ENCODE measurements at places on chromosomes 12 and 14.

DNA sequence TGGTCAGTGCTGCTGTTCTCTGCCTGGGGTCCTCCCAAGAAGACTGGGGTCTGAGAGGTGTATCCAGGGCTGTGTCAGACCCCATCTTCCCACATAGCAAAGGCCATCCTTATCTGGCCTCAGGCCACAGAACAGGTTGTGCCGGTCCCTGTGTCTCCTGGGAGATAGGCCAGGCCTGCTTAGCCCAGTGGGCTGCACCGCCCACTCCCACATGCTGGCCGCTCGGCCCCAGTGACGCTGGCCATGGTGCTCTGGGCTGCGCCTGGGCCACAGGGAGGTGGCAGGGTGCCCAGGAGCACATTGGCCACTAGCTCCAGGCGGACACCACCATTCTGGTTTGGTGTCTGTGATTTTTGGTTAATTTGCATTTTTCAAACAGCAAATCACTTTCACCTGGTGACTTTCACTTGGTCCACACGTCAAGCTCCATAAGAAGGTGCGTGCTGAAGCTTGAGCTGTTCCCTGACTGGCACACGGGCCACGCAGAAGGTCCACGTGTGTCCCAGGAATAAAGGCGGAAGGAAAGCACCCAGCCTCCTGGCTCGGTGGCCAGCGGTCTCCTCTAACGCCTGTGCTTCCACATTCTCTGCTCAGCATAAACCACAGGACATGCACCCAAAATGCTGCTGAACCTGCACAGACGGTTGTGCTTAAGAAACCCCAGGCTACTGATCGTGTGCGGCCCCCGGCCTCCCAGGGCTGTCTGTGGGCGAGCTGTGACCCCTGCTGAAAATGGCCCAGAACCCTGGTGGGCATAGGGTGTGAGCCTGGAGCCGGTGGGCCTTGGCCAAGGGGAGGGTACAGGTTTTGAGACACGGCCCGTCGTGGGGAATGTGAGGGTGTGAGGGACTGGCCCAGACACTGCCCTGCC is 4.6 kb downstream of the FBRSL1 start:
- DNase-seq, result no peak

DNA sequence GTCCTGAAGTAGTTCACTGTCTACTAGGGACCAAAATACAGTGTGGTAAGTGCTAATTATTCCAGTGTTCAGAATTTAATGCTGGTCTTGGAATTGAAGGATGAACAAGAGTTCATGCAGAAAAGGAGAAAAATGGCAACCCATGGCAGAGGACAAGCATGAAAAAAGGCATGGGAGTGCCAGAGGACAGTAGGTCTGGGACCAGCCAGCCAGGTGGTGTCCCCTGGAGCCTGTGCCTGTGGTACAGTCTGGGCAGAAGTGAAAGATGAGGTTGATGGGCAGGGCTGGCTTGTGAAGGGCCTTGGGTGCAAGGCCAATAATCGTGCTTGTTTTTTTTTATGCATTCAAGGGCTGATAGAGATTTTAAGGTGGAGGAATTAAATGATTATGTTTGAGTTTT is 21.0 kb downstream of the C12orf75 start:
- DNase-seq, result no peak

DNA sequence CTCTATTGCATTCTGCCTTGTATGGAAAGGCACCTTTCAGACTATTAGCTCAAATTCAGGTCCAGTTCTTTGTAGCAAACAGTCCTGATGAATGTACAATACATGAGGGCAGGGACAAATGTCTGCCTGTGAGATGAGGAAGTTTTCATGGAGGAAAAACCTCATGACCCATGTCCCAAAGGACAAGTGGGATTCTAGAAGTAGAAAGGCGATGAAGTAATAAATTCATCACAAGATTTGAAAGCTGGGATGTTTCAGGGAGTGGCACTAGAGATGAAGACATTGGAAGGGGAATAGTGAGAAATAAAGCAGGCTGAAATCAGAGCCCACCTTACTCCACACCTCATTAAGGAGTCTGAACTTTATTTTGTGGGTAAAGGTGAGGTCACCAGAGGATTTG is 4.2 kb downstream of the CORO1C start:
- DNase-seq, result no peak

DNA sequence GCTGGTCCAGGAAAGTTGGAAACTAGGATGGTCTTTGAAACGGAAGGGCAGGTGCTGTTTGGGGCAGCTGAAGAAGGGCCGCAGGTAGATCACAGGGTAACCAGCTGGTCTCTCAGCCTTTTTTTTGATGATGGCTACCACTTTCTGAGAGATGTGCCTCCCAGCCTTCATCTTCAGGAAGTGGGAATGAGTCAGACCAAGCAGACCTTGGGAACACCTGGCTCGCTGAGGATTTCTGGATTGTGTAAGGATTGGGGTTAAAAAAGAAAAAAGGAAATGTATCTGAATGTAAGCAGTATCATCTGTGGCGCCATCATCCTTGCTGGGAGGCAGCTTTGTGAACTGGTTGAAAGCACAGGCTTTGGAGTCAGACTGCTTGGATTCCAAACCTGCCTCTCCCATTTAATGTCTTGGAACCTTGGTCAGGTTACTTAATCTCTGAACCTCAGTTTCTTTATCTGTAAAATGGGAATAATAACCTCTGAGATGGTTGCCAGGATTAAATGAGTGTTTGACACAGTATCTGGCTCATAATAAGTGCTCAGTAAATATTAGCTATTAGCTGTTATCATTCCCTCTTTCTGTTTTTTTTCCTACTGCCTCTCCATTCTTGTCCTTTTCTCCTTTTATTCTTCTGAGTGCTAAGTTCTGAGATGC is 1.7 kb downstream of the PRPF40B start:
- no peak for DNase-seq

DNA sequence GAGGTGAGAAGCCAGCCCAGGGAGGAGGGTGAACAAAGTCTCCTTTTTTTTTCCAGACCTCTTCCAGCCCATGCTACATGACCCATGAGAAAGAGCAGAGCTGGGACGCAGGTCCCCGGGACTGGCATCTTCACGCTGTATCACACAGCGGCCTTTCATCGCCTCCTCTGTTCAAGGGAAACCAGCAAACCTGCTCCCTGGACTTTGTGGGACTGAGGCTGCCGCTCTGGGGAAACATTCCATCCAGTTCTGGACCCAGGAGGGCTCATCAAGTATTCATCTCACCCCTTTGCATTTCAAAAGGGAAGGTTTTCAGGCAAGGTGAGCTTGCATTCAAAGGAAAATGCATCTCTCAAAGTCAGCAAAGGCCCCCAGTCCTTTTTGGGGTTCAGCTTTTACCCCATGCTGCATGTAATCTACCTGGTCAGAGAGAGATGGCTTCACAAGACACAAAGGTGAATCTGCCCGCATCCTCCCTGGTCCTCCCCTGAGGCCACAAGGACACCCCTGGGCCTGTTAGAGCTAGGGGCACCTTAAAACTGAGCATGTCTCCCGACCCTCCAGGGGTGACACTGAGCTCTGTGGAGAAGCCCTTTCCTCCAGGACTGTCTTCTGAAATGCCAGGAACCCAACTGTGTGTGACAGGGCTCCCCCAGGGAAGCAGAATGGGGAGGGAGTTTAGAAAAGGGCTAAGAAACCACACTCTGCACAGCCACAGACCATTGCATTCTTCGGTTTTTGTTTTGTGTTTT is 21.2 kb upstream of the MEG3 start:
- DNase-seq, result no peak

- DNase-seq, result no peak
These were observed 6.4 kb downstream of the SLC15A4 start for GRCh38 chr12:128817111-128818015.

GRCh38 chr12:49529414-49529813 is 9.4 kb upstream of the KCNH3 start:
- DNase-seq, result no peak

DNA sequence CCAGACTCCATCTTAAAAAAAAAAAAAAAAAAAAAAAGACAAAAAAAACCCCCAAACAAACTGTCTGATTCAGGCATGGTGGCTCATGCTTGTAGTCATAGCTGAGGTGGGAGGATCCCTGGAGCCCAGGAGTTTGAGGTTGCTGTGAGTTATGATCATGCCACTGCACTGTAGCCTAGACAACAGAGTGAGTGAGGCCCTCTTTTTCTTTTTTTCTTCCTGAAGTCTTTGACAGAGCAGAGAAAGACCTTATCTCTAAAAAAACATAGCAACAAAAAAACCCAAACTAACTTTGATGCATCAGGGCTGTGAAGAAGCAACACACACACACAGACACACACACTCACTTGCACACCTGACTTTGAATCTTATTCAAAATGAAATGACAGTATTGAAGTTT is 7.7 kb upstream of the AMN1 start:
- DNase-seq, result no peak

DNA sequence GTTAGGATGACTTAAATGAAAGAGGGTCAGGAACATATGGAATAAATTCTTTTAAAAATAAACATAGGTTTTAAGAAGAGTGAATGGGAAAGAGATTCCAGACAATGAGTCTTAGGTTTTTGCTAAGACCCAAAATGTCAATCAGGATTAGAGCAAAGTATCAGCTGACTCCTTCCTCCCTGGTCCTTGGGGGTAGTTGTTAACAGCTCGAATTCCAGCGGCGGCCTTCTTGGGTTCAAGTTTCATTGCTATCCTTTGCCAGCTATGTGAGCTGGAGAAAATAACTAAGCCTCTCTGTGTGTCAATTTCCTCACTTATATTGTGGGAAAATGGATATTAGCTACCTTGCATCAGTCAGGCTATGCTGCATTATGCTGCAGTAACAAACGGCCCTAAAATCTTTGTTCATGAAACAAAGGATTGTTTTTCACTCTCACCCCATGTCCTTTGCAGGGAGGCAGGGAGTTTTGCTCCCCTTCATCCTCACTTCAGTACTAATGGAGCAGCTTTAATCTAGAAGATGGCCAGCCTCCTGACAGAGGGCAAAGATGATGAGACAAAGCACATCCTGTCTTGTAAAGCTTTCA is 83.8 kb upstream of the RFLNA start:
- DNase-seq, result no peak

DNA sequence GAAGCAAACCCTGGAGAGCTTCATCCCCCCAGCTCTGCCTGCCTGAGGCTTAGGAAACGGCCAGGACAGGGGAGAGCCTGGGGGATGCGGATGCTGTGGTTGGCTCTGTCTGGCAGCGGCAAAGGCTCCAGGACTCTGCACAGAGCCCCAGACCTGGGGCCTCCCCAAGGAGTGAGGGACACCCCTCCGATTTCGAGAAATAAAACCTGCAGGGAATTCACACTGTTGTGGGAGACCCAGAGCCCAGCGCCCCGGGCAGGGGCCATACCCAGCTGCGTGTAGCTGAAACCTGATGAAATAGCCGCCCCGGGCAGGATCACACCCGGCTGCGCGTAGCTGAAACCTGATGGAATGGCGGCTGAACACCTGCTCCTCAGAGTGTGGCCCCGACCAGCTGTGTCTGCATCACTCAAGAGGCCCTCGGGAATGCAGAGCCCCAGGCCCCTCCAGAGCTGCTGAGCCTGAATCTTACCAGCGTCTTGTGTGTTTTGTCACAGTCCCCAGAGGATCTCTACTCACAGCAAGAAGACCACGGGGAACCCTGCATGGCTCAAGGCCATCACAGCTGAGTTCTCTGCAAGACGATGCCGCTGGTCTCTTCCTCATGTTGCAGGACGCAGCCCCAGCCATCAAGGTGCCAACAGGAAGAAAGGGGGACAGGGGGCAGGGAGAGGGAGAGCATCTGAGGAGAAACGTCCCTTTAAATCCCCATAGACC is 46.5 kb upstream of the GALNT9 start:
- no peak for DNase-seq

DNA sequence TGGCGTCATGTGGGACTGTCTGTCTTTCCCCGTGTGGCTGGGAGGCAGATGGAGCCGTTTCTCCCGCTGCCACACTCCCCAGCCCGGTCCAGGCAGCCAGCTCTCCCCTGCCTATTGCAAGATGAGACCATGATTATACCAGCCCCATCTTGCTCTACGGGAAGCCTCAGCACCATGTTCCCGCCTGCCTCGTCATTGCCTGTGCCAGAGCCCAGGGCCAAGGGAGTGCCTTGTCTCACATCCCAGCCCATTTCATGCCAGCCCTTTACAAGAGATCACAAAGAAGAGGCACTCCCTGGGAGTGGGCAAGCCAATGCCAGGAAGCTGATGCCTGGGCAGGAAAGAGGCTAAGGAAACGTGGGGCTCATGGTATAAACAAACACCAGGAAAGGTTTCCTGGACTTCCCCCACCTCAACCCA is 23.9 kb downstream of the GPR68 start:
- no peak for DNase-seq

- DNase-seq, result no peak
These were observed 669 bp upstream of the SLC25A21 start for GRCh38 chr14:37172936-37173614.

GRCh38 chr14:97706819-97707218 is 909.6 kb downstream of the VRK1 start:
- DNase-seq, result no peak

- no peak for DNase-seq
These were observed 6.8 kb upstream of the SLC24A4 start for GRCh38 chr14:92316176-92316575.

GRCh38 chr14:55353686-55354467 is 57.8 kb downstream of the ATG14 start:
- no peak for DNase-seq

GRCh38 chr12:24905431-24905830 is 43.5 kb downstream of the BCAT1 start:
- no peak for DNase-seq

DNA sequence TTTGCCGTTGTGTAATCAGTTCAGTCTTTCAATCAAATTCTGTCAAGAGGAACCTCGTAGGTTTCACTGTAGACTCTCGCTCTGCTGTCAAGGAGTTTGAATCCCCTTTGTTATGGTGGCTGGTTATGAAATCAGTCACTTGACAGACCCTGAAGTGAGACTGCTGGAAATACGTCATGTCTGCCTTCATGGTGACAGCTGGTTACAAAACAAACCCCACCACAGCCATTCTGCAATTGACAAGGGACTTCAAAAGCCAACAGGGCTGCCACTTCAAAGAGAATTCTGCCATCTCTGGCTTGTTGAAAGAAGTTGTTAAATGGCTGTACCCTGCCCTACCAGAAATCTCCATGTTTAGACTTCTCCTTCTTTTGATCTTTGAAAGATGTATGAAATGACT is 286.9 kb downstream of the ERC1 start:
- DNase-seq, result no peak

DNA sequence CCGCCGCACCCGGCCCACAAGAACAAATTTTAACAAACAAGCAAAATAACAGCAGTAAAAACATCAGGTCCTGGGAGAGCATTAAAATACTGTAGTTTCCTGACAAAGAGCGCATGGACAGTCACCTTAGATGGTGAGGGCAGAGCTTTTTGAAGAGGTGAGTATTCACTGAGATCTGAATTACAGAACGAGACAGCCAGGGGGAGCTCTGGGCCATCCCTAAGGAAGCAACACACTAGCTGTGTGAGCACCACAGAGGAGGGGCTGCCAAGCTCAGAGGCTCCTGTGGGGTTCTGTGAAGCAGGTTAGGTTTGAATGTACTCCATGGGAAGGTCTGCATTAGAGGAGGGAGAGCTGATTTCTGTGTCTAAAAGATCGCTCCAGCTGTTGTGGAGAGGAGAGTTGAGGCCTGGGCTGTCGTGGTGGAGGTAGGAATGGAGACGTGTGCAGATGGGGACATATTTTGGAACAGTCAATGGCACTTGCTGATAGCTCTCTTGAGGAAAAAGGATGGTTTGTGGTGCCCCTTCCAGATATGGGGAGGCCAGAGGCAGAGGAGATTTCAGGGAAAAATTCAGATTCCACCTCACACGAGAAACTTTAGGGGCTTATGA is 72.9 kb downstream of the TRAFD1 start:
- no peak for DNase-seq
